Mesothelial cell of epicardium (in vitro differentiated cells): ENCODE measurements at places on chromosomes 5 and 9.

GRCh38 chr5:127813633-127814587 lies 110.7 kb downstream of the CCDC192 start:
- no peak for DNase-seq

DNA sequence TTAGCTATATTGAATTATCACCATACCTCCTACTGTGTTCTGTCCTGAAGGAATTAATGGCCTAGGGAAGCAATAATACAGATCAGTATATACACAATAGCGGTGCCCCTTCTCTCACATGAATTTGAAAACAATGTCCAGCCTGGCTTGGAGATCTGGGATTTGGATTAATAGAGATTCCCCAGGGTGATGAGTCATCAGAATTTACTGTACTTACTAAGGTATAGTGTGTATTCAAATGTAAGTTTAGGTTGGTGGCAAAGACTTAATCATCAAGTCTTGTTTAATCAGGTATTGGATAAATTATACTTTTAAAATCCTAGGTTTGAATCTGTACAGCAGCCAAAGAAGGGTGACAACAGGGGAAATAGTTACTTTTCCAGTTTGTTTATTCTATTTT lies 121.5 kb downstream of the FEM1C start:
- DNase-seq, result no peak

GRCh38 chr5:82470185-82470994 lies 192.2 kb upstream of the RPS23 start:
- no peak for DNase-seq

DNA sequence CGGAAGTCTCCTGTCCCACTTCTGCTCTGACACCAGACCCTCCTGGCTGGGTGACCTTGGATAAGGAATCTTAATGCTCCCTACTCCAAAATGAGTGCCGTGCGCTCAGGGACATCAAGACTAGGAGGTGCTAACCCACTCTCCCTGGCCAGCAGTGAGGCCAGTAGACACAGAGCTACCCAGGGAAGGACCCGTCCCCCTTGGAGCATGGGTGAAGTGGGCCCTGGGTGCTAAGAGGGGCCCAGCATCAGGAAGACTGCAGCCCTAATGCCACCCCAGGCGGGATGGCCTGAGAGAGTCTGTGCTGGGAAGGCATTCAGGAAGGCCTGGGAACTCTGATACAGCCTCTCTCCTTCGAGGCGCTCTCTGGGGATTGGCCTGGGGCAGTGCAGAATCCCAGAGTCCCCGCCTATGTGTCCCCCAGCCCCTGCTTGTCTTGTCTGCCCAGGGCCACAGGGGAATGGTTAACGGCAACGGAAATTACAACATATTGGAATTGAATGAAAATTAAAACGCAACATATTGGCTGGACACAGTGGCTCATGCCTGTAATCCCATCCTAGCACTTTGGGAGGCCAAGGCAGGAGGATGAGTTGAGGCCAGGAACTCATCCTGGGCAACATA lies 29.7 kb upstream of the RNU6ATAC start:
- no peak for DNase-seq

DNA sequence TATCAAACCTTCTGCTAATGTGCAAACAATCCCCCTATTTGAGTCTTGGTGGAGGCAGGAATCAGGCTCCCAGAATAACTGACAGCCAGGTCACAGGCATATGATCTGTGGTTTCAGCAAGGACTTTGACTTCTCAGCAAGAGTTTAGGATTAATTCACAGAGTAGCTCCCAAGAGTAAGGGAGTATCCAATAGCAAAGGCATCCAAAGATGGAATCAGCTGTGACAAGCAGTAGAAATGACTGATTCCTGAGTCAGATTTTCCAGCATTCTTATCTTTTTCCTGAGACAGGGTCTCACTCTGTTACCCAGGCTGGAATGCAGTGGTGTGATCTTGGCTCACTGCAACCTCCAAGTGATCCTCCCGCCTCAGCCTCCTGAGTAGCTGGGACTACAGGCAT lies 108.3 kb downstream of the EPB41L4A start:
- no peak for DNase-seq

GRCh38 chr5:135239453-135240282 lies 159.4 kb downstream of the MACROH2A1 start:
- peak; percentile 37 for DNase-seq

DNA sequence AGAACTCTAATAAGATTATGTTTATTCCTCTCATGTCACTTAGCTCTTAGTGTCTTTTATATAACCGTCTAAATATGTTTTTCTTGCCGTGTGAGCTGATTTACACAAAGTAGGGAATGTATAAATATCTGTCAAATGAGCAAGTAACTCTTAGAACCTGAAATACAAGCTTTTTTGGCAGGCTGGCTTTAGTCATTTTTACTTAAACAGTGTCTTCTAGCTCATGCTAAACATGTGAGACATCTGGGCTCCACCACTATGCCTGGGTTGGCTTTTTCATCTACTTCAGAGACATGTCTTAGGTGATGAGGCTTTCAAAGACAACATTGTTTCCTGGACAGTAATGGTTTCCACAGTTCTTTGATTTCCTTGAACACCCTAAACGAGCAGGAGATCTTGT lies 137.2 kb upstream of the ZNF608 start:
- no peak for DNase-seq

GRCh38 chr5:88390096-88390441 lies 121.4 kb upstream of the TMEM161B start:
- no peak for DNase-seq

DNA sequence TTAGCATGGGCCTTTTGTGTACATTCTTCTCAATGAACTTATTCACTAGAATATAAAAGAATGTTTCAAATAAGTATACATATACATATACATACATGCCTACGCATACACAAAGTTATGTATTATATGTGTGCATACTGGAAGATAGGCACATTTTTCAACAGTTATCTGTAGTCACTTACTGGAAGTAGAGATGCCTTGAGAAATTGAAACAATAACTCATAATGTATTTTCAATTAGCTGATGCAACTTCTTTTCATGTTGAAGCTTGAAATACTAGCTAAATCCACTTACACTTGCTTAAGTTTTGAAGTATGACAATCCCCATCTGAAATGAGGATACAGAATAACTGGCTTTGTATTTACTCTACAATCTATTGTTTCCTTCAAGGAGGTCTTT lies 469.0 kb upstream of the PTGER4 start:
- DNase-seq, result no peak

DNA sequence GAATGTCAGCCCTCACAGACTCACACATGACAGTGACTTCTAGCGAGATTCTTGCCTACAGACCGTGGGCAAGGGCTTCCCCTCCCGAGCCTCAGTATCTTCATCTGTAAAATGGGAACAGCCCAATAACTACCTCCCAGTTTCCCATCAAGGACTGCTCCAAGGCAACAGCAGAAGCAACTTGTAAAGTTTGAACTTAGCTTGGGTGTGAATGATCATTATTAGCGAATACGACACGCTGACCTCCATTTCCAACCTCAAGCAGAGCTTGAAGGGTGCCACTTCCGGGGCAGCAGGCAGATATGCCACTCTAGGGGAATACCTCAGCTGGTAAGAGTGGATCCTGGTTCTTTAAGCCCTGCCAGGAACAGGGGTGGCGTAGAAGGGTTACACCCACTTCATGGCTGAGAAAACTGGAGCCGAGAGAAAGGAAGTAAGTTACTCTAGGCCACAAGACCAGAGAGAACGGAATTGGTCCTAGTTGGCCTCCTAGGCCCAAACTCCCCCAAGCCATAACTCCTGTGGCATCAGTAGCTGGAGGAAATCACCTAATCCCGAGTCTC lies 2.0 kb downstream of the RNF44 start:
- DNase-seq, result no peak

GRCh38 chr9:14313378-14313940 lies 482 bp downstream of the NFIB start:
- peak; percentile 56 for DNase-seq

GRCh38 chr5:174504266-174504726 lies 220.1 kb upstream of the MSX2 start:
- DNase-seq, result no peak

DNA sequence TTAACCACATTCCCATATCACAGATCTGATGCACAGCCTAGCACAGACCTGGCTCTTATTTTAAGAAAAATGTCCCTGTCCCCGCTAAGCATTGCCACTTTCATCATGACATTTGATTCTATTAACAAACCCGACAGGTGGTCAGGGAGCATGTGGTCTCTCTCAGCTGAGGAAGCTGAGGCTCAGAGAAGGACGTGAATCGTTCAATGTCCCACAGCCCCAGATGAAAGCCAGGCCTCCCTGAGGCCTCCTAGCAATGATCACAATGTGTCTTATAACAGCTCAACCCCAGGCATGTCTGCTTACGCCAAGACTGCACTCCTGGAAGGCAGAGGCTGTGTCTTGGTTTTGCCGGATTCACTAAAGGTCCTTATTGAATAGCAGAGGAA lies 10.4 kb upstream of the CRB2 start:
- DNase-seq, result no peak

DNA sequence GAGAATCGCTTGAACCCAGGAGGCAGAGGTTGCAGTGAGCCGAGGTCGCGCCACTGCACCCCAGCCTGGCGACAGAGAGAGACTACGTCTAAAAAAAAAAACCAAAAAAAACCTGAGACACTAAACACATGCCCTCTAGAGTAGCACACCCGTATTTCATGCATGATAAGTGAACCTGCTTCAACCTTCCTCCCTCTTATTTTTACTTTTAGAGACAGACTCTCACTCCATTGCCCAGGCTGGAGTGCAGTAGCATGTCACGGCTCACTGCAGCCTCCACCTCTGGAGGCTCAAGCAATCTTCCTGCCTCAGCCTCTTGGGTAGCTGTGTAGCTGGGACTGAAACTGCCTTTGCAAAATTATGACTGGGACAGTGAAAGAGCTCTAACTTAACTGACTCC lies 17.6 kb upstream of the NANS start:
- no peak for DNase-seq

DNA sequence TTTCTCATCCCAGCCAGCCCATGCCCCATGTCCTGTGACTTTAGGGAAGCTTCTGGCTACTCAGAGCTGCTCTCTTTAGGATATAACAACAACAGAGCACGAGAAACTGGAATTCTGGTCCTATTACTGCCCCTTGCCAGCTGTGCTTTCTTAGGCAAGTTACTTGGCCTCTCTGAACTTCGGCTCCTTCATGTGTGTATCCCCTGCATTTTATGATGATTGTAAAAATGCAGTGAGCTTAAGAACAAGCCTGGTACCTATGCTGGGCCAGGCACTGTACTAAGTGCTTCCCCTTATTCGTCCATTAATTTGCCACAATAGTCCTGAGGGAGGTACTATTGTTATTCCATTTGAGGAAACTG lies 54.5 kb downstream of the ABCA1 start:
- DNase-seq, result no peak

DNA sequence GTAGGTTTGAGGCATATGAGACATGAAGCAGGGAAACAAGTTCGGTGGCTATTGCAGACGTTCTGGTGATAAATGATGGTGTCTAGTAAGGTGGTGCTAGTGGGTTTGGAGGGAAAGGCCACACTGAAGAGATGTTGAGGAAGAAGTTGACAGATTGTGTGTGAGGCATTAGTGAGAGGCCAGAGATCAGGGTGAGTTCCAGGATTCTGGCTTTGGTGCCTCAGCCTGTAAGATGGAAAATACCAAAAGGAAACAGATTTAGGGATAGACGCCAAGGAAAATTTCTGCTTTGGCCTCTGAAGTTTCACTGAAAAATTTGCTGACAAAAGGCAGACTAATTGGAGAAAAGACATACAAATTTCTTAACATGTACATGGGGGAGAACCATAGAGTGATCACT lies 6.4 kb upstream of the PAIP1 start:
- DNase-seq, result no peak

DNA sequence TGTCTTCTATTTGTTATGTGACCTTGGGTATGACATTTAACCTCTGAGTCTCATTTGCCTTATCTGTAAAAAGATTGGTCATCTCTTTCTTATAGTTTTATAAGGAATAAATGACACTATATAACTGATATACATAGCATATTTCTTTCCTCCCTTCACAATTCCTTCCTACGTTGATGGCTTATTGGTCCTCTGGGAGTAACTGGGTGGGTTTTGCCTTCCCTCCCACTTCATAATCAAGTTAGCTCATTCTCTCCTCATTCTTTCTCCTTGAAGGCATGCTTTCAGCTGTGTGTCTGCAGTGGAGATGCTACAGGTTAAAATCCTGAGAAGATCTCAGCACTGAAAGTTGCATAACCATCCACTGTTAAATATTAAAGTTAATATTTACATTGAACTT lies 382.4 kb downstream of the TMEM38B start:
- DNase-seq, result no peak

DNA sequence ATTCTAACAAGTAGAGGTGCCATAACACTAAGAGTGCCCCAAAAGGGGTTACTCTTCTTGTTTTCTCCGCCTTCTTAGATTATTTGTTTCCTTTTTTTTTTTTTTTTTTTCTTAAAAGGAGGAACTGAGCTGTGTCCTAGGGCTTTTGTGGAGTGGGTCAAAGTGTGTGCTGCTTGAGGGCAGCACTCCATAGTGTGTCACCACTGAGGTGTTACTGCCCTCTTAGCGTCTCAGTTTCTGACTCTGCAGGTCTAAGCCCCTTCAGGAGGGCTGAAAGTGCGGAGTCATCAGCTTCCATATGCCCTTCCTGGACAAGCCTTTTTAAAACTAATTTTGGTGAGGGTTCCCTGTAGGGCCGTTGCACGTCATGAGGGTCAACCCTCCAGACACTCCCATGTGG lies 12.6 kb upstream of the NANS start:
- DNase-seq, result no peak

GRCh38 chr5:134534058-134534725 lies 8.7 kb downstream of the JADE2 start:
- DNase-seq, result no peak

DNA sequence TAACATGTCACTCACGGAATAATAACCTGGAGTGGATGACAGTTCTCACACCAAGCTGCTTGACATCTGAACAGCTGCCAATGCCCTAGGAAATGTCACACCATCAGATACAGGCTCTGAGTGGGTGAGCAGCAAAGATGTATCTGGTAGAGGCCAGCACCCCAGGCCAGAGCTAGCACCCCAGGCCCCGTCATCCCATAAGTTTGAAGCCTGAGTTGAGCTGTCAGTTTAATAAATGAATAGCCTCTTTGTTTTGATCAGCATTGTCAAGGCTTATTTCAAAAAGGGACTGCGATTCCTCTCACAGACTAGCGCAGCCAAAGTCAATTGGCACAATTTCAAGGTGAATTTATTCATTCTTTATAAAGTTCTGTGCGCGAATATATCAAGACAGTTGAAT lies 1327.1 kb downstream of the MAT2B start:
- DNase-seq, result no peak

GRCh38 chr5:38601133-38601862 lies 44.9 kb upstream of the LIFR start:
- DNase-seq, result no peak

DNA sequence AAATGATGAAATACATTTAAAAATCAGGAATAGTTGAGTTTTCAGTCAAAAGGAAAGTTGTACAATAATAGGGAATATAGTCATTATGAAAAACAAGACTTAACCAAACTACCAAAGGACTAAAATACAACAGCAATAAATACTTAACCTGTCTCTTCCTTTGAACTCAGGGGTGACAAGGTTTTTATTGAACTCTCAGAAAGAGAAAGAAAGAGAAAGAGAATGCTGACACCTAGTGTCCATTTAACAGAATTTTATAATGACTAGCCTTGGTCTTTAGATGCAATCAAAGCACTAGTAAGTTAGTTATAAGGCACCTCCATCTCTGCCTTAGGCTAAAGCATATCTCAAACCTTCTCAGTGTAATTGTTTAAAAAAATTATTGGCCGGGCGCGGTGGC lies 47.5 kb downstream of the UIMC1 start:
- DNase-seq, result no peak
